Fibroblast of skin of scalp (primary cell): ENCODE measurements at places on chromosomes 13 and 19.

GRCh38 chr19:39264306-39265290 is 3.6 kb upstream of the IFNL2 start:
- peak; percentile 4 for DNase-seq

- DNase-seq = no peak
These were observed 4.5 kb upstream of the ARHGAP45 start for GRCh38 chr19:1062387-1063029.

- DNase-seq = no peak
These were observed 19.2 kb downstream of the LPAR6 start for GRCh38 chr13:48393698-48394085.

DNA sequence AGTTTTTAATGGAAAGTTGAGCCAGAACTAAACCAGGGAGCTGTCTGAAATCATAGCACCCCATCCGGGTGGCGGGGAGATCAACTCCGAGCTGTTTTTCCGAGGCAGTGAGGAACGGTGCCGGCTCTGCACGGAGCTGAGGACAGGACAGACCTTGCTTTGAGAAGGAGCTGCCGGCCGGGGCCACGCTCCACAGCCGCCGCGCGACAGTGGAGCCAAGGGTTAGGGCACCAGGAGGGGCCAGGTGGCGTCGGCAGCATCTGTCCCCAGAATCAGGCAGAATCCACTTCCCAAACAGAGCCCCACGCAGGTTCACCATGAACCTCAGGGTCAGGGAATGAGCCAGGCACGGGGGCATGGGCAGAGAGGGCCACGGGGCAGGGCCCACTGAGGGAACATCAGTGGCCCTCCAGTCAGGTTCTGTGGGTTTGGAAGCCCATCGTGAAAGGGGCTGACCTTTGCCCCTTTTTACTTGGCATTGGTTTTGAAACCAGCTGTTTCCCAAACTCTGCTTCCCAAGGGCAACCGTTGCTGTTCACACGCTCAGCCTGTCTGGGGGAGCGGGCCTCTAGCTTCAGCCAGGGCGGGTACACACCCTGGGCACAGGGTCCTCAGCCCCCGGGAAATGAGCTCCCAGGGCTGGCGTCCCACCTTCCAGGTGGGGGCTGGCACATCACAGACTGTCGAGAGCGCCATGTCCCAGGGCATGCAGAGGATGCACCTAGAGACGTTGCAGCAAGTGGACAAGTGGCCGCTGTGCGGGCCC is 18.1 kb downstream of the PEX11G start:
- DNase-seq = no peak

DNA sequence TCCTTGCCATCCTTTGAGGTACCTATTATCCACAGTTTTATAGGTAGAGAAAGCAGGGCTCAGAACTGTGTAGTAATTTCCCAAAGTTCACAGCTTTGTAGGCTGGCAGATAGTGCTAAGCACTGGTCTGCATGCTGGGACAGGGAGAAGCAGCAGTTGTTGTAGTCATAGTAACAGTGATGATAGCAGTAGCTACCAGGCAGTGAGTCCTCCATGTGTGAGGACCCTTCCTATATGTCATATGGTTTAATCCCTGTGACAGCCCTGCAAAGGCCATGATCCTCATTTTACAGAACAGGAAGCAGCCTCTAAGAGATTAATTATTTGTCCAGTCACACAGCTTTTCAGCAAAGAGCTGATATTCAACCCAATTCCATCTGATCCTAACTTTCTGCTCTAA is 21.0 kb downstream of the SERP2 start:
- no peak for DNase-seq

GRCh38 chr19:38033658-38034491 is 126.9 kb downstream of the SIPA1L3 start:
- no peak for DNase-seq

DNA sequence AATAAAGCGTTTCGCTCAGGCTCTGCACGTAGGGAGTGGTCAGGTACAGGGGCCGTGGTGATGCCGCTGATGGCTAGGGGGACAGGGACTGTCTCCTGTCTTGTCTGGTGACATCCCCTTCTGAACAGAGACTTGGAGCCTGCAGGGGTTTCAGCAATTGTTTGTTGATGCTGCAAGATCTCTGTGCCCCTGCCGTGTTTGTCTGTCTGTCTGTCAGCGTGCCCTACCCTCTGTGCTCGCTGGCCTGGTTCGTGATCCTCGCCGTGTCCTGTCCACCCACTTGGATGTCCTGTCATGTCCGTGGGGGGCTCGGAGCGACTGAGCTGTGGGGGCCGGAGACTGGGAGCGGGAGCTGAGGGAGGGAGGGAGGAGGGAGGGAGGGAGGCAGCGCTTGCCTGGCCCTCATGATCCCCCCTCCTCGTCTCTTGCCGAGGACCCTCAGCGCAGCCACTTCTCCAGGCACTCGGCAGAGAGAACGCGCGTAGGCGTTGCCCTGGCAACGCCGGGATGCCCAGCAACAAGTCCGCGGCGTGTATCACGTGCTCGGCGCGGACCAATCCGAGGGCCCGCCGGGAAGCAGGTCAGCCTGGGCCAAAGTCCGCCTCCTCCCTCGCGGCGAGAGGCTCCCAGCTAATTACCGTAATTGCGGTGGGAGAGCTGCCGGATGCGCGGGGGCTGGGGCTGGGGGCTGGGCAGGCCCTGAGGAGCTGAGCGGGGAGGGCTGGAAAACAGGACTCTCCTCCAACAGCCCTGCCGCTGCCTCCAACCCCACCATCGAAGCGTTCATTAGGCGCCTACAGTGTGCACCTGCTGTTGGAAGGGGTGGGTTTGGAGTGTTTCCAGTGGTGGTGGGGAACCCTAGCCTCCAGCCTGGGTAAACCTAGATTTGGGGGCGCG is 31.9 kb upstream of the FEM1A start:
- DNase-seq = peak; percentile 73

- DNase-seq = no peak
These were observed 462.5 kb downstream of the KLF5 start for GRCh38 chr13:73521290-73521624.

- DNase-seq = no peak
These were observed 14.4 kb upstream of the ZNF442 start for GRCh38 chr19:12379732-12380443.

DNA sequence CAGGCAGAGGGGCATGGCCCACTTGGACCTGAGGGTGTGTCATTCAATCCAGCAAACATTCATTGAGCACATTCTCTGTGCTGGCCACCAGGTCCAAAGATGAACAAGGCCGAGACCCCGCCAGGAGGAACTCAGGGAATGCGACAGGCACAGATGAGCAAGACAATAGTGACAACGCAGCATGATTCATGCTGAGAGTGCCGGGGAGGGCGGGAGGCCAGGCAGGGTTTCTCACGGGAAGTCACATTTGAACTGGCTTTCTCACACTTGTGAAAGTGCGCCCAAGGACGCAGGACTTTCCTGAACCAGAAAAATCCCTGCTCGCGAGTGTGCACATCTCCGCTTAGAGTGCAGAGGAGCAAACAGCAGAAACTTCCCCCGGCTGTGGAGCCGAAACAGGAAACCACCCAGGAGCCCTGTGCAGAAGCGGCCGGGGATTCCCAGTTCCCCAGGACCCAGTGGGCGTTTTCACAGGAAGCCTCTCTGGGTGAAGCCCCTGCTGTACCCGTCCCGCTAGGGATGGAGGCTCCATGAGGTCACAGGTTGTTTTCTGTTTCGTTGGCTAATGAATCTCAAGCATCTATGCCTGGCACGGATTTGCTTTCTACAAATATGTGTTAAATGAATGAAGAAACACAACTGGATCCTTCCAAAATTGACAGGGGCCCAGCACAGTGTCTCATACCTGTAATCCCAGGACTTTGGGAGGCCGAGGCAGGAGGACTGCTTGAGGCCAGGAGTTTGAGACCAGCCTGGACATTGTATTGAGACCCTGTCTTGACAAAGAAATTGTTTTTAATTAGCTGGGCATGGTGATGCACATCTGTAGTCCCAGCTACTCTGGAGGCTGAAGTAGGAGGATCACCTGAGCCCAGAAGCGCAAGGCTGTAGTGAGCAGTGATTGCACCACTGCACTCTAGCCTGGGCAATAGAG is 68.4 kb upstream of the TM9SF2 start:
- peak; percentile 78 for DNase-seq

DNA sequence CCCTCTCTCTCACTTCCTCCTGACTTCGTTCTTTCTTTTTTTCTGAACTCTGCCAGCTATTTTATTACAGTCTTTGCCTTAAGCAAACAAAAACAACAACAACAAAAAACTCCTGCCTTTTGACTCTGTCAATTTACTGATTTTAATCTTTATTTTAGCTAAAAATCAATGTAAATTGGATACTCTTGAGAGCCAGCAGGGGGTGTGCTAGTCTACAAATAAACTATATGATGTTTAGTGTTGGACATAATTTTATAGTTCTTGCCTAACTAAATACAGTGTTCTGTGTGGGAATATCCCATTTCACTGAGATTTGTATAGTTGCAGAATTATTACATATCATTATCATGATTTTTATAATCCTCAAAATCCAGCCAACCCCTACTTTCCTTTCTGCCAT is 1199.9 kb upstream of the SPRY2 start:
- no peak for DNase-seq

DNA sequence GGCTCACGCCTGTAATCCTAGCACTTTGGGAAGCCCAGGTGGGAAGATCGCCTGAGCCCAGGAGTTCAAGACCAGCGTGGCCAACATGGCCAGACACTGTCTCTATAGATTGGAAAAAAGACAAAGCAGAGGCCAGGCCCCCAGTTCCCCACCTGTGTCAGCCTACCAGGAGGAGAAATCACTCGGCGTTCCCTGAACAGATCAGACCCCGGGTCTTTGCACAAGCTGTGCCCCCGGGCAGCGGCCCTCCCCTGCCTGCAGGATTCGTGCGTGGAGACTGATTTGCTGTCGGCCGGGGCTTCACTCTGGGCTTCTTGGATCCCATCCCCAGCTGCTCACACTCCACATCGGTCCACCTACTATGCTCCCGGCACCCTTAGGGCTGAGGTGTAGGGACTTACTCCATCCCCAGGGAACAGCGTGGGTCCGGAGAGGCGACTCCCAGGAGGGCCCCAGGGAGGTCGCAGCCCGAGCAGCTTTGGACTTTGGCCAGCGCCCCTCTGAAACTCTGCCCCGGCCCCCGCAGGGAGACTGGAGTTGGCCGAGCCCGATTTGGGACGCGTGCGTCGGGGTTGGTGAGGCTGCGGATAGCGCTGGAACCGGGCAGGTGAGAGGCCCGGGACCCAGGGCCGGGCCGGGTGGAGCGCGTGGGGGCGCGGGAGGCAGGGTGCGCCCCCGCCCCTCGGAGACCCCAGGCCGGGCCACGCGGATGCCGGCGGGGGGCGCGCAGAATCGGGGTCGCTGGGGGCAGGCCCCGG is 515 bp upstream of the EFNA2 start:
- no peak for DNase-seq

- peak; percentile 28 for DNase-seq
These were observed at the start of gene CHST8 for GRCh38 chr19:33621811-33622504. TSS of gene CHST8 (plus strand) at chr19:33621953. CDS start at chr19:33689262, 67,309 bp downstream.

DNA sequence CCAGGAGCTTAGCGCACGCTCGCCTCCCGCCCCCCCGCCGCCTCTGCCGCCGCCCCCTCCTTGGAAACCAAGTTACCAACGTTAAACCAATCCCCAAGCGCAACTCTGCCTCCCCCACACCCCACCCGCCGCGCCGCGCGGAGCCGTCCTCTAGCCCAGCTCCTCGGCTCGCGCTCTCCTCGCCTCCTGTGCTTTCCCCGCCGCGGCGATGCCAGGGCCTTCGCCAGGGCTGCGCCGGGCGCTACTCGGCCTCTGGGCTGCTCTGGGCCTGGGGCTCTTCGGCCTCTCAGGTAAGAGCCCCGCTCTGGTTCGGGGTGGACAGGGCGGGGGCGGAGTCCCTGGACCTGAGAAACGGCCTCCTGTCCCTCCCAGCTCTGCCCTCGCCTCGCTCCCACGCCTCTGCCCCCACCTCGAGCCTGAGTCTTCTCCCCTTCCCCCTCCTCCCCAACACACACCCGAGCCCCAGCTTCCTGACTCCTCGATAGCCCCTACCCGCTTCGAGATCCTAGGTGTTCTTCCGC is at the start of gene ICAM5:
Gene ICAM5 (plus strand): TSS at position 117 of the 521 bp plus-strand sequence. CDS start 92 bp downstream, at position 209.
- no peak for DNase-seq

DNA sequence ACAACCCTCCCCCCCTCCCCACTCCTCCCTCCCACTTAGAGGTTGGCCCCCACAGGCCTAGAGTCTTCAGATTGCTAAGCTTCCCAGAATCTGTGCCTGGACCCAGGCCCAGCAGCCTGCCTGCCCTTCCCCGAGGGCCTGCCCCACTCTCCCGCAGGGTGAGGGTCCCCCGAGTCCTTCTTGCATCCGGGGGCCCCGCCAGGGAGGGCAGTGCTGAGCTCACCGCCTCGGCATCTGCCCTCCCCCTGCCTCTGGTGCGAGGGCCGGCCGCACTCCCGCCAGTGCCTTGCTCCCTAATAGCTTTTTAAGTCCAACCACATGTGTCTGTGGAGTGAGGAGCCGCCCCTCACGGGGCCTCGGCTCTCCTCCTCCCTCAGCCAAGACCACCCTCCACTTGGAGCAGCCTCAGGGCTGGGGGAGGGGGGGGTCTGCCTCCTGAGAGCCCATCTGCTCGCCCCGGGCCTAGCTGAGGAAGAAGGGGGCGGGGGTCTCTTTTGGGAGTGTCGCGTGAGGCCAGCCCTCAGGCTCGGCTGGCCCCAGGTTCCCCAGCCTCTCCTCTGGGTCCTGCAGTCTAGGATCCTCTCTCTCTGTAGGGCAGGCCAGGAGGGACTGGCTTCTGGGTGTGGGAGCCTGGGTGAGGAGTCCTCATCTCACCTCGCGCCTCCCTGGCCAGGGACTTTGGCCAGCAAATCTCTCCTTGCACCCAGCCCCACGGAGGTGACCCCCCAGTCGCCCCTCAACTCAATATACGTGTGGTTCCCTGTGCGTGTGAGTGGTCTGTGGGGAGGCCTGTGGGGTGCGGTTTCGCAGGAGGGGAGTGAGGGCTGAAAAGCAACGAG is 47.2 kb downstream of the LYL1 start:
- DNase-seq = peak; percentile 99

DNA sequence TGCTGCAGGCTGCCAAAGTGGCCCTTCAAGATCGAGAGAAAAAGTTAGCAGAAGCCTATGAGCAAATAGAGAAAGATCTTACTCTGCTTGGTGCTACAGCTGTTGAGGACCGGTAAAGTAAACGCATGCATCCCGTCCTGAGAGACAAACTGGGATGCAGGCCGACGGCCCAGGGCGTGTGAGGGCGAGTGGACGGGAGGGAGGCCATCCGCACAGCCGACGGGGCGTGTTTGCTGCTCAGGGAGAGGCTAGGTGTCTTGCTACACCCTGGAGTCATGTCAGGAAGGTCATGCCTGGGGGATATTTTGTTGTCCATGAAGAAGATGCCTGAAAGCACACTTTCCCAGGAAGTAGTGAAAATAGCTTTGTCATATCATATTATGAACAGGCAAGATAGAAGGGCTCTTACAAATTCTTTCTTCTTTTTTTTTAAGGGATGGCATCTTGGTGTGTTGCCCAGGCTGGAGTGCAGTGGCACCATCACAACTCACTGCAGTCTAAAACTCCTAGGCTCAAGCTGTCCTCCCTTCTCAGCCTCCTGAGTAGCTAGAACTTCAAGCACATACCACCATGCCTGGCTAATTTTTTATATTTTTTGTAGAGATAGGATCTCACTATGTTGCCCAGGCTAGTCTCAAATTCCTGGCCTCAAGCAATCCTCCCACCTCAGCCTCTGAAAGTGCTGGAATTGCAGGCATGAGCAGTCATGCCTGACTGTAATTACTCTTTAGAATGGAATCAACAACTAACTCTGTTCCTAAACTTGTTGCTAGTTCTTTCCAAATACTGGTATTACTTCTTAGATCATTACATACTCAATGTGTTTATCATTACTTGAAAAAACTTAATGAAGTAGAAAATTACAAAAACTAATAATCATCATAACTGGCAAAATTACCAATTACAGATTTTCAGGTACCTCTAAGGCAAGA is 117.6 kb upstream of the MCF2L start:
- DNase-seq = no peak
